ENCODE measurements at places on chromosomes 12 and 14. TPM values are rescaled to one million over a fixed set of nuclear protein-coding genes. Genes with fewer than 3 reads are reported as not detected.

Gene TSPAN31
- total RNA-seq: 14.9 TPM

Gene SERPINA3
- 4.3 TPM for total RNA-seq

Gene TIMM9
- total RNA-seq: 40.7 TPM

Gene TAS2R8
- not detected for total RNA-seq

Gene CLEC14A
- total RNA-seq: 0.10 TPM

Gene ADAMTS20
- total RNA-seq: not detected

Gene CLEC1A
- total RNA-seq: not detected

Gene PPP4R3A
- total RNA-seq: 67.7 TPM

Gene GUCY2C
- not detected for total RNA-seq

Gene OASL
- total RNA-seq: 4.1 TPM

Gene KERA
- total RNA-seq: not detected

Gene TDRD9
- total RNA-seq: not detected

Gene IFNG-AS1
- total RNA-seq: not detected

Gene PRH2
- not detected for total RNA-seq

Gene STRN3
- total RNA-seq: 43.4 TPM

Gene KRT86
- 1.5 TPM for total RNA-seq

Gene OR10G2
- not detected for total RNA-seq

Gene SYNDIG1L
- total RNA-seq: not detected

Gene PLA2G1B
- total RNA-seq: 2.0 TPM

Gene ARID2
- total RNA-seq: 30.5 TPM

Gene PTPN6
- total RNA-seq: 47.7 TPM

Gene C14orf39
- total RNA-seq: not detected

GRCh38 chr12:6548556-6548955 is 7.3 kb downstream of the IFFO1 start:
- H3K27ac ChIP-seq: no peak overlapping the region
- no peaks in the 10 kb centered on the region for H3K27me3 ChIP-seq
- no peak overlapping the region for H3K4me3 ChIP-seq
- H3K4me1 ChIP-seq: peaks cover 28% of the 10 kb centered on the region

- no peak for DNase-seq
- H3K36me3 ChIP-seq: no peaks in the 10 kb centered on the region
- H3K27me3 ChIP-seq: no peaks in the 10 kb centered on the region
These were observed 28.4 kb upstream of the SFSWAP start for GRCh38 chr12:131682510-131682895.

GRCh38 chr14:78983126-78983525 is 813.0 kb downstream of the NRXN3 start:
- no peak overlapping the region for H3K27ac ChIP-seq
- H3K27me3 ChIP-seq: no peaks in the 10 kb centered on the region
- no peak overlapping the region for H3K4me3 ChIP-seq
- no peak for DNase-seq
- no peaks in the 10 kb centered on the region for H3K4me1 ChIP-seq
- H3K36me3 ChIP-seq: no peaks in the 10 kb centered on the region

DNA sequence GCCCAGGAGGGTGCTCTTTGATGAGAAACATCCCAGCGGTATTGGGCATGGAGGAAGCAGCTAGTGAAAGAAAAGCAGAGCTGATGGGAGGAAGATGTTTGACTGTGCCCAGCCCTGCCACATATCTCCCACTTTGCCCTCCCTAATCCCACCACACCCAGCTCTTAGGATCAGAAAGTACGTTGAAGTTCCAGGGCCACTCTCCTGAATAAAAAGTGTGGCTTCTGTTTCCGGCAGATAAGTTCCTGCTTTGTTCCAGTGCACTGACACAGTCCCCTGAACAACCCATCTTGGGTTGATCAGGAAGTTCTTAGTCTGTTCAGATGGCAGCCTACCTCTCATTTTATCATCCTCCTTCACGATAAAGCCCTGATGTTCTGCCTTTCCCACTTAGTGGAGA is 16.5 kb downstream of the TPCN1 start:
- peaks cover 4% of the 10 kb centered on the region for H3K4me1 ChIP-seq
- DNase-seq: no peak
- H3K27ac ChIP-seq: no peak overlapping the region
- no peaks in the 10 kb centered on the region for H3K36me3 ChIP-seq
- no peaks in the 10 kb centered on the region for H3K27me3 ChIP-seq
- no peak overlapping the region for H3K4me3 ChIP-seq

- peaks cover 25% of the 10 kb centered on the region for H3K4me1 ChIP-seq
- H3K27me3 ChIP-seq: no peaks in the 10 kb centered on the region
- H3K27ac ChIP-seq: no peak overlapping the region
- DNase-seq: no peak
These were observed 61.3 kb upstream of the ACTN1 start for GRCh38 chr14:69040353-69040752.

GRCh38 chr14:90308561-90308960 is 23.2 kb downstream of the NRDE2 start:
- DNase-seq: no peak
- no peaks in the 10 kb centered on the region for H3K4me1 ChIP-seq
- no peak overlapping the region for H3K27ac ChIP-seq
- no peak overlapping the region for H3K4me3 ChIP-seq
- H3K36me3 ChIP-seq: peaks cover 36% of the 10 kb centered on the region

DNA sequence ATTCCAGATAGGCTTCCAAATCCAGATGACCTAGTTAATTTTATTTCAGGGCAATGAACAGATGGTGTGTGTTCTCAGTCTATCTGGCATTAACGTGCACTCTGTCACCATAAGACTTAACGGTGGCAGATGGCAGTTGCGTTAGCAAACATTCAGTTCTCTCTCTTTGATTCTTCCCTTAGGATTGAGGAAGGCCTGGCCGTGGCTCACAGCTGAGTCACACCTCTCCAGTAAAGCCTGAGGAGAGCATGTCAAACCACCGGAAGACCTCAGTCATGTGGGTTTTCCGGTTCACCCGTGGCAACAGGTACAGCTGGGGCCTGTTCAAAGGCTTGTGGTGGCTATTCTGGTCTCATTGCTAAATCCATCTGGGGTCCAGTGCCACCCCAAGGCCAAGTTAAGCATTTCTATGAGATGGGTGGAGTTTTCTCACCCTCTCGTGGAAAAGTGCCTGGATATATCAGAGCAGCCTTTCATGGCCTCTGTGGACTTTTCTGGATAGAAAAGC is 545.1 kb upstream of the ATP2B1 start:
- peak overlapping the region; percentile 7 for H3K27ac ChIP-seq
- H3K4me1 ChIP-seq: peaks cover 9% of the 10 kb centered on the region
- peak; percentile 92 for DNase-seq
- no peaks in the 10 kb centered on the region for H3K27me3 ChIP-seq
- H3K4me3 ChIP-seq: no peak overlapping the region

DNA sequence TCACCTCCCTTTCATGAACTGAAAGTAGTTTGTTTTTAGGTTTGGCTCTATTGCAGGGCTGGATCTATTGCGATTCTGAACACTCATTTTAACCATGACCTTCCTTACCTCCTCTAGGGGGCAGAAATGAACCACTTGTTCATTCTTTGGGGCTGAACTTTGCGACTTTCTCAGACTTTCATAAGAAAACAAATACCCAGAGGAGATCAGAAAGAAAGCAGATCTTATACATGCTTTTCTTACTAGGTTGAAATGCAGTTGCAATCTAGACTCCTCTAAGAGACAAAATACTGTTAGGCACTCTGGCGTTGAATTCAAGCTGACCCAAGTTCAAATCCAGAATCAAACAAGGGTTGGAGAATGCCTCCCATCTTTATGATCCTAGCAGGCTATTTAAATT is 32.6 kb upstream of the PLEKHG3 start:
- H3K36me3 ChIP-seq: no peaks in the 10 kb centered on the region
- peak; percentile 60 for DNase-seq
- H3K27ac ChIP-seq: no peak overlapping the region
- H3K4me1 ChIP-seq: no peaks in the 10 kb centered on the region

DNA sequence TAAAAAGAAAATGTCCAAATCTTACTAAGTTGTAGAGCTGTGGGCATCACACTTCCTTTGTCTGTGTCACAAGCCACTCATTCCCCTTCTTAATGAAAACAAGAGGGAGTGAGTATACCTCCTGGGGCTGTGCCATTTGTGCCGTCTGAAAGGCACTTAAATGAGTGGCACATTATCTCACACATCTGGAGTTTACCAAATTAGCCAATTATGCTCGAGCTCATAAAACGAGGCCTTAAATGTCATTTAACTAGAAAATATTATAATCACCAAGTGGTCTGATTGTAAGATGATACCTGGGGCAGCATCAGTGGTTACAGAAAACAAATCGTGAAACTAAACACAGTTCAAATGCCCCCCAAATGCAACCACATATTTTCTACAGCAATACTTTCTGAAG is 146.1 kb downstream of the PAX9 start:
- no peak overlapping the region for H3K4me3 ChIP-seq
- no peaks in the 10 kb centered on the region for H3K27me3 ChIP-seq
- no peak overlapping the region for H3K27ac ChIP-seq
- no peak for DNase-seq
- H3K4me1 ChIP-seq: no peaks in the 10 kb centered on the region

DNA sequence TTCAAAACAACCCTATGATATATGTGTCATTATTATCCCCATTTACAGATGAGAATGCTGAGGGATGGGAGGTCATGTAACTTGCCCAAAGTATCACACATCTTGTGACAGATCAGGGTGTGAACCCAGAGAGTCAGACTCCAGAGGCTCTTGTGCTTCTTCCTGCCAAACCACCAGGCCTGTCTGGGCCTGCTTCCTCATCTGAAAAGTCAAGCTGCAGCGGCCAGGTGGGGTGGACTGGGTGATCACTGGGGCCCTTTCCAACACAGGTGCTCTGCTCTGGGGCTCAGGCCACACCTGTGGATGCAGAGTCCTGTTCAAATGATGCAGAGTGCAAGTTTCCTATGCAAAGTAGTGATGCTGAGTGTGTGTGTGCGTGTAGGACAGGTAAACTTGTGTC is 26.7 kb downstream of the TSPAN11 start:
- H3K36me3 ChIP-seq: no peaks in the 10 kb centered on the region
- H3K4me1 ChIP-seq: no peaks in the 10 kb centered on the region
- no peaks in the 10 kb centered on the region for H3K27me3 ChIP-seq
- no peak overlapping the region for H3K27ac ChIP-seq
- no peak for DNase-seq

GRCh38 chr14:74685921-74686678 is 26.8 kb downstream of the AREL1 start:
- no peak overlapping the region for H3K27ac ChIP-seq
- no peak for DNase-seq
- H3K4me3 ChIP-seq: no peak overlapping the region
- H3K4me1 ChIP-seq: no peaks in the 10 kb centered on the region
- H3K36me3 ChIP-seq: peaks cover 37% of the 10 kb centered on the region

GRCh38 chr14:37202265-37202664 is 4.5 kb downstream of the MIPOL1 start:
- H3K36me3 ChIP-seq: no peaks in the 10 kb centered on the region
- no peak overlapping the region for H3K27ac ChIP-seq
- H3K27me3 ChIP-seq: no peaks in the 10 kb centered on the region
- no peak overlapping the region for H3K4me3 ChIP-seq

- DNase-seq: no peak
- H3K36me3 ChIP-seq: no peaks in the 10 kb centered on the region
- H3K27me3 ChIP-seq: no peaks in the 10 kb centered on the region
These were observed 73.7 kb downstream of the BBS10 start for GRCh38 chr12:76274420-76275083.

DNA sequence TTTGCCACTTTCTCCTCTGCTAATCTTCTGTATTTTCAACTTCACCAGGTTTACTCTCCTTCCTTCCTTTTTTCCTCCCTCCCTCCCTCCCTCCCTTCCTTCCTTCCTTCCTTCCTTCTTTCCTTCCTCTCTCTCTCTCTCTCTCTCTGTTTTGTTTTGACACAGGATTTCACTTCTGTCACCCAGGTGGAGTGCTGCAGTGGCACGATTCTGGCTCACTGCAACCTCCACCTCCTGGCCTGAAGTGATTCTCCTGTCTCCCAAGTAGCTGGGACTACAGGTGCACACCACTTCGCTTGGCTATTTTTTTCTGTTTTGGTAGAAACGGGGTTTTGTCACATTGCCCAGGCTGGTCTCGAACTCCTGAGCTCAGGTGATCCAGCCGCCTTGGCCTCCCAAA is 181.2 kb upstream of the BTG1 start:
- H3K4me3 ChIP-seq: no peak overlapping the region
- H3K4me1 ChIP-seq: no peaks in the 10 kb centered on the region
- no peaks in the 10 kb centered on the region for H3K27me3 ChIP-seq
- H3K36me3 ChIP-seq: no peaks in the 10 kb centered on the region

- no peak overlapping the region for H3K4me3 ChIP-seq
- DNase-seq: no peak
- peaks cover 4% of the 10 kb centered on the region for H3K4me1 ChIP-seq
- H3K36me3 ChIP-seq: no peaks in the 10 kb centered on the region
- no peaks in the 10 kb centered on the region for H3K27me3 ChIP-seq
These were observed 24.7 kb downstream of the ISCA2 start for GRCh38 chr14:74518221-74518620.

- DNase-seq: no peak
- no peak overlapping the region for H3K27ac ChIP-seq
- H3K27me3 ChIP-seq: no peaks in the 10 kb centered on the region
These were observed 64.6 kb downstream of the B4GALNT3 start for GRCh38 chr12:524167-524951.

- no peak overlapping the region for H3K4me3 ChIP-seq
- no peaks in the 10 kb centered on the region for H3K4me1 ChIP-seq
These were observed 47.7 kb upstream of the CMKLR1 start for GRCh38 chr12:108386709-108387360.

DNA sequence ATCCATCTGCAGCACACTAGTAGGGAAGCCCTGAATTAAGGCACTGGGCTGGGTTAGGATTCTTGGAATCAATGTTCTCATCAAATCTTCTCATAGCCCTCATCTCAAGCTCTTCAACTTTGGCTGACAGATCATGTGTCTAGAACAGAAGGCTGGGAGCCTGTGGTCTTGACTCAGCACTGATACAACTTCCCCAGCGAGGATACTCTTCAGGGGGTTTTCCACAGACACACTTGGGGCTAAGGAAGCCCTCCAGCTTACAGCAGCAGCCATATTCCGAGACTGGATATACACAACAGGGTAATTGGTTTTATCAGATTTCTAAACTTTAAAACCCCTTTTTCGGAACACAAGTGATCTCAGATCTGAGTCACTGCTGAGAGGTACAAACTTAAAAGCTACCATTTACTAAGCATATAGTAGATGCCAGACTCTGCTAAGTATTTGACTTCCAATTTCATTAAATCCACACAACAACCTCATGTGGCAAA is 3.5 kb downstream of the FMNL3 start:
- H3K27ac ChIP-seq: no peak overlapping the region
- no peaks in the 10 kb centered on the region for H3K36me3 ChIP-seq
- H3K4me3 ChIP-seq: no peak overlapping the region

- peaks cover 6% of the 10 kb centered on the region for H3K4me1 ChIP-seq
- peak; percentile 57 for DNase-seq
- no peaks in the 10 kb centered on the region for H3K36me3 ChIP-seq
- peak overlapping the region; percentile 38 for H3K27ac ChIP-seq
These were observed 130.1 kb downstream of the SPTSSA start for GRCh38 chr14:34331728-34332623.

- no peak overlapping the region for H3K4me3 ChIP-seq
- DNase-seq: peak; percentile 63
- no peaks in the 10 kb centered on the region for H3K36me3 ChIP-seq
- no peaks in the 10 kb centered on the region for H3K27me3 ChIP-seq
- peaks cover 15% of the 10 kb centered on the region for H3K4me1 ChIP-seq
- no peak overlapping the region for H3K27ac ChIP-seq
These were observed 5.7 kb downstream of the WNT5B start for GRCh38 chr12:1634590-1635191.

DNA sequence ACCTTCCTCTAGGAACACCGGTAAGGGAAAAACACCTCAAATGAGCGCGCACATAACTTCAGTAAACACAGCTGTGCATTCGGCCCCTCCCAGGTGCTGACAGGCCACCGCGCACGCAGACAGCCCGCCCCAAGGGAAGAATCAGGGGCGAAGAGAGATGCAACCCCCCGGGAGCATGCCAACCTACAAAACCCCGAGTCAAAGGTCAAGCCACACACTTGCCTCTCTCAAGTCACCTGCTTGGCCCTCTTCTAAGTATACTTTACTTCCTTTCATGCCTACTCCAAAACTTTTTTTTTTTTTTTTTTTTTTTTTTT is 2.3 kb upstream of the CYP46A1 start:
- H3K4me3 ChIP-seq: no peak overlapping the region
- no peaks in the 10 kb centered on the region for H3K4me1 ChIP-seq
- H3K27ac ChIP-seq: no peak overlapping the region

Measured in HCT116 (cell line).